Cerebellum (tissue), 4 donors: ENCODE measurements at places on chromosomes 5 and 9. TPM values are rescaled to one million over a fixed set of nuclear protein-coding genes. Genes with fewer than 3 reads are reported as not detected.

The LHX2 gene
- 0.64 TPM for total RNA-seq

The SLC25A48 gene
- total RNA-seq = 0.91 TPM

The PCDH12 gene
- total RNA-seq = 4.2 TPM

The SLC6A19 gene
- total RNA-seq = 0.09 TPM

The RNF180 gene
- 55.3 TPM for total RNA-seq

The PCDHGA5 gene
- 14.3 TPM for total RNA-seq

The RPL35 gene
- 401 TPM for total RNA-seq

The FOXD4L6 gene
- total RNA-seq = 0.36 TPM

The PCAT7 gene
- total RNA-seq = not detected

The CCDC180 gene
- total RNA-seq = 14.2 TPM

The SEMA6A gene
- total RNA-seq = 181 TPM

The BTNL8 gene
- total RNA-seq = not detected

The ADAMTS12 gene
- total RNA-seq = 7.6 TPM

The GABRA6 gene
- 4.4 TPM for total RNA-seq

The PCDHA1 gene
- total RNA-seq = 7.5 TPM

The FOXD1 gene
- total RNA-seq = 1.1 TPM

The COL15A1 gene
- total RNA-seq = 23.2 TPM

The F2RL2 gene
- total RNA-seq = 0.27 TPM

The PCDHGA12 gene
- total RNA-seq = 20.1 TPM

The CD14 gene
- 17.6 TPM for total RNA-seq

The HNRNPK gene
- 553 TPM for total RNA-seq

The TEX10 gene
- total RNA-seq = 35.7 TPM

The AIF1L gene
- 24.2 TPM for total RNA-seq

The C1QTNF2 gene
- 2.3 TPM for total RNA-seq

The SPRY4 gene
- total RNA-seq = 13.5 TPM

The LCN10 gene
- not detected for total RNA-seq

The SMIM33 gene
- not detected for total RNA-seq
